Stimulated activated CD4-positive, alpha-beta T cell treated with anti-CD3 and anti-CD28 coated beads, Interleukin-1b, Interleukin-23, amount 100 ng/mL, for 4 hours (primary cell): ENCODE measurements at places on chromosomes 4 and X.

DNA sequence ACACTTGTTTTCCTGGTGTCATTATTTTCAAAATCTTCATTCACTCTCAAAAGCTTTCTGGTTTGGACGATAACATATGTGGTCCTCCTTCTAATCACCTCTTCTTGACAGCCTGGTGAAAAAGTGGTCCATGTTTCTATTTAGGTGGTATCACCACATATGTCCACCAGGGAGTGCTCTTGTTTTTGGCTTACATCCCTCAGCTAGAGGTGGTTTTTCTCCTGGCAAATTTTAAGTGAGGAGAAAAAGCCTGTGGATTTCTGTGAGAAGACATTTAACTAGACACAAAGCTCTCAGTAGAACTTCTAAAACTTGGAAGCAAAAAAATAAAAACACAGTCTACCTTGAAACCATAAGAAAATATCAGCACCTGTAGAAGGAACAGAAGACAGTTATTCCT is 58.0 kb upstream of the FRMPD4 start:
- no peak for DNase-seq

DNA sequence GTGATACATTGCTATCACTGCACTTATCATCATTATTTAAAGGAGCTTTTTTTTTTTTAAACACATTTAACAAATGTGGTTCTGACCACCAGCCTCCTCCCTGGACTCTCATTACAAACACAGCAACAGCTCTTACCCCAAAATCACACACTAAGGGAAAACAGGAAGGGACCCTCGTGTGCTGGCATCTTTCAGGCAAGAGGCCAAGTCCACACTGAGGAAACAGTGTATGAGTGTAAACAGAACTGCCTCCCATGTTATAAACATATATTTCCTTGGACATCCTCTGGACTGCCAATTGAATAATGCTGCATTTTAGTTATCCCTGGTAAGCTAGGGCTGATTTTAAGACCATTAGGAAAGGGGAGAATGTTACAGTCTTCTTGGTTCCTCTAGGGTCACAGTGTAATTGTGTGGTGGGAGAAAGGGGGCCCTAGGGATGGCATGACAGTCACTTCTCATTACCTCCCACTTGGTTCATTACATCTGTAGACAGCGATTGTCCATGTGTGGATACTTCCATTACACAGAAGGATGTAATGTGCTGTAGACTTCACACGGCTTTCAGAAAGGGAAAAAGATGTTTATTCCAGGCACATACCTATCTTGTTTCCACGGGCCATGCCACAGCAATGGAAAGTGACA is 244.6 kb upstream of the TET2 start:
- no peak for DNase-seq

DNA sequence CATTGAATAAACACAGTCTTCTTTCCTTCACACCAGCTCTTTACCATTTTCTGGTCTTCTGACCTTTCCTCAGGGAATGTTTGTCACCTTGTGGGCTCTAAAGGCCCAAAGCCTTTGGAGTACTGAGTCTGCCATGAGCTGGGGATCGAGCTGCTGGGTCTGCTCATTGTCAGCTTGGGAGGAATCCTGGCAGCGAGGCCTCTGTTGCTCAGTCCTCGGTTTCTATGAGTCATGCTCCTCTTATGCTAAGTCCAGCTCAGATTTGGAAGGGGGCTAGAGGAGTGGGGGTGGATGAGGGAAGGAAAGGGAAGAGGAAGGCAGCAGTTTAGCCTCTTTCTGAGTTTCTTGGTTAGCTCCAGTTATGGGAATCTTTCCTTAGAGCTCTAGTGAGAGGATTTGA is 31.1 kb downstream of the NHSL2 start:
- no peak for DNase-seq

DNA sequence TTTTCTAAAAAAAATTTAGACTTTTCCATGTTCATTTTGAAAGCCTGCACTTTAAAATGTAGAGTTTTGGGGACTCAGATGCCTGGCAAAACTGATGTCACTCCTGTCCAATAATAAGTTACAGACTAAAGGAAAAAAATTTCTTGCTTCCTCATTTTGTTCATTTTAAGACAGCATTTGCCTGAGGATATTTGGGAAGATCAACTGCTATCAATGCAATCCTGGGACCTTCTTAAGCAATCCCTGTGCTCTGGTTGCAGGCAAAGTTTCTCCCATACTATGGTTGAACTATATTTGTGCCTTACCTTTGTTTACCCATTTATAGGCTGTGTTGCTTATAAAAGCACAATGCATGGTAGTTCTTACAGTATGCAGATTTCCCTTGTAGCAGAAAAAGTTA is 280.4 kb downstream of the CFAP47 start:
- no peak for DNase-seq

GRCh38 chr4:97457253-97457652 is 686.0 kb downstream of the STPG2 start:
- no peak for DNase-seq

DNA sequence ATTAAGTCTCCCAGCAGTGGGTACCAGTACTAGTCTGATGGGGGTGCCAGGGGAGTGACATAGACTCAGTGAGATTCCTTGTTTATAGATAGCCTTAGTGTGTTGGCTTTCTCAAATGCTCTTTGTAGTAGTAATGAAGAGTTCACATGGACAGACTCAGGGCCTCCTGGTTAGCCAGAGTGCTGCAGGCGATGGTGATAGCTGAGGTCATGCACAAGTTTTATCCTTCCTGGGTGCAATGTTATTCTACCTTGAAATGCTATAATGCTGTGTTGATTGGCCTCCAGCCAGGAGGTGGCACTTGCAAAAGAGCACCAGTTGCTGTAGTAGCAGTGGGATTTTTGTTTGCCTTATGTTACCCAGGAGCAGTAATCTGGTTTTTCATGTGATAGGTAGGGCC is 35.5 kb upstream of the ADH4 start:
- no peak for DNase-seq

GRCh38 chrX:69961365-69962072 is 88.2 kb downstream of the AWAT2 start:
- no peak for DNase-seq

DNA sequence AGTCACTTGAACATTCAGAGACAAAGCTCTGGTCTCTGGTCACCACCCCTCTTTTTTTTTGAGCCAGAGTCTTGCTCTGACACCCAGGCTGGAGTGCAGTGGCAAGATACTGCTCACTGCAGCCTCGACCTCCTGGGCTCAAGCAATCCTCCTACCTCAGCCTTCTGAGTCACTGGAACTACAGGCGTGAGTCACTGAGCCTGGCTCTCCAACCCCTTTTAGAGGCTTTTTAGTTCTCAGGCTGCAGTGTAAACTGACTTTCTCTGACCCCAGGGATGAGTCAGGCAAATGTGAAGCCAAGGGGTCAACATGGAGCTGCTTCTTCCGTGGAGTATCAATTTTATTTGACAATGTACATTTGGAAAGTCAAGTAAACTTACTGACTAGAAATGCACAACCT is 229.2 kb downstream of the PTTG2 start:
- DNase-seq, result no peak

DNA sequence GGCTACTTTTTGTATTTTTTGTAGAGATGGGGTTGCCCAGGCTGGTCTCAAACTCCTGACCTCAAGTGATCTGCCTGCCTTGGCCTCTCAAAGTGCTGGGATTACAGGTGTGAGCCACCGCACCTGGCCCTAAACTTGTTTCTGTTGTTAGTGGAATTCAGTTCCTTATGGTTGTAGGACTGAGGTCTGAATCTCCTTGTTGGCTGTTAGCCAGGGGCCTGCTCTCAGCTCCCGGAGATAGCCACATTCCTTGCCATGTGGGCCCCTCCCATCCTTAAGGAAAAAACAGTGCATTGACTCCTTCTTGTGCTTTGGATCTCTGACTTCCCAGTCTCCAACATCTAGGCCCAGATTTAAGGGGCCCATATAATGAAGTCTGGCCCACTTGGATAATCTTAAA is 49.4 kb upstream of the NYX start:
- DNase-seq, result no peak

GRCh38 chr4:85659610-85660218 is 184.8 kb downstream of the ARHGAP24 start:
- no peak for DNase-seq

DNA sequence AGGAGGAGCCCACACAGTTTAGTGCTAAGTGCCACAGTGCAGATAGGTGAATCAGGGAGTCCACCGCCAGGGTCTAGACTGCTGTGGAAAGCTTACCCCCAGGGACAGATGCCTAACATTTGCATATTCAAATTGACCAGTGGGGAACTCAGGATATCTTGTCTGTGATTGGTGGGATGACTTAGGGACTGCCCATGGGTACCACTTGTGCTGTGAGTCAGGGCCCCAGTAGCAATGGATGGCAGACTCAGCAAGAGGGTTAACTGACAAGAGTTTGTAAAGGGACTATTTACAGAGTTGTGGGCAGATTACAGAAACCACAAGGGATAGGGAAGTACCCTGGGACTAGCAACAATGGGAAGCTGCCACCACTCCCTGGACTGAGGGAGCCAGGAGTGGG is 282.1 kb downstream of the BCOR start:
- DNase-seq, result no peak

DNA sequence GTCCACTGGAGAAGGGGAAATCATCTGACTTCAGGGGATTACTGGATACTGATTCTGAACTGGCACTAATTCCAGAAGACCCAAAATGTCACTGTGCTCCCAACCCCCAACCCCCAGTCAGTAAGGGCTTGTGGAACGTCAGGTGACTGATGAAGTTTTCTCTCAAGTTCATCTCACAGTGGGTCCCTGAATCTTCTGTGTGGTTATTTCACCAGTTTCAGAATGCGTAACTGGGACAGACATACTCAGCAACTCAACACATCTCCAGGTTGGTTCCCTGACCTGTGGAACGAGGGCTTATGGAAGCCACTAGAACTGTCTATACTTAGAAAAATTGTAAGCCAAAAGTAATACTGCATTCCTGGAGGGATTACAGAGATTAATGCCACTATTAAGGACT is 45.3 kb downstream of the DDX60L start:
- no peak for DNase-seq

DNA sequence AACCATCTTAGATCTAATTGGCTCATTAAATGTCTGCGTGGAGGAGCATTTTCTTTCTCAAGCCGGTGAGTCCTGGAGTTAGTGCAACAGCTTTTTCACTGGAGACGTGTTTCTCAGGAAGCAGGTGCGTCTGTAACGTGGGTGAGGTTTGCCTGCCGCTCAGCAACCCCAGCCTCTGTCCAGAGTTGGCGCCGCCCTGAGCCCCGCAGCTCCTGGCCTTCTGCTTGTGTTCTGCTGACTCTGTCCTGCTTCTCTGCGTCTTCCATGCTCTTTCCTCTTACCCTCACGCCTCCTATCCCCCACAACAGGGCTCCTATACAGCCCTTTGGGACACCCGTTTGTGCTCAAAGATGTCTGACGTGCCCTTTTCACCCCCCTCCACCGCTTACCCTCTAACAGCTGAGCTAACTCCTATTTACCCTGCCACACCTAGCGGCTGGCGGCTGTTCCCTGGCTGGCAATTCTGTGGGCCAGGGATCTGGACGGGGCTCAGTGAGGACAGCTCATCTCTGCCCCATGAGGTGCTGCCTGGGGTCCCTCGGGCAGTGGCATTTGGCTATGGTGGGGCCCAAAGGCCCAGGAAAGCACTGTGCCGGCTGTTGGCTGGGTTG is 18.8 kb downstream of the DOK7 start:
- DNase-seq, result no peak

- DNase-seq, result no peak
These were observed 142.9 kb upstream of the MBNL3 start for GRCh38 chrX:132631579-132632232.
